ENCODE measurements at places on chromosomes 5 and 9.
A peak's percentile ranks its signal among the peaks of the same experiment; 100 is the strongest.

GRCh38 chr5:143145243-143146160 lies 258.0 kb downstream of the NR3C1 start:
- no peak for DNase-seq

GRCh38 chr5:65066387-65067146 lies 297.8 kb downstream of the CWC27 start:
- DNase-seq = no peak

GRCh38 chr5:74428275-74428674 lies 212.3 kb downstream of the ENC1 start:
- no peak for DNase-seq

- DNase-seq = no peak
Measured at GRCh38 chr9:71931166-71931565, 19.7 kb downstream of the C9orf85 start.

DNA sequence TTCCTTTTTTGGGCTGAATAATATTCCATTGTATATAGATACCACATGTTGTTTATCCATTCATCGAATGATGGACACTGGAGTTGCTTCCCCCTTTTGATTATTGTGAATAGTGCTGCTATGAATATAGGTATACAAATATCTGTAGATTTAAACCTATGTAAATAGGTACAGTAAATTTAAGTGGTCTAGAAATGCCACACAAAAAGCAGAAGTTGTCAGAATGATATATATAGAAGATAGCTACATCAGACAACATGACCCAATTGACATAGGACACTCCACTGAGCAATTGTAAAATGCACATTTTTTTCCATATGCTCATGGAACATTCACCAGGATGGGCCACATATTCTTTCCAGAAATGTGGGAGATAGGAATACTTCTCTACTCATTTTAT lies 77.6 kb downstream of the SMIM15 start:
- DNase-seq = no peak

- DNase-seq = no peak
Measured at GRCh38 chr5:142455856-142456255, 131.0 kb upstream of the SPRY4 start.

DNA sequence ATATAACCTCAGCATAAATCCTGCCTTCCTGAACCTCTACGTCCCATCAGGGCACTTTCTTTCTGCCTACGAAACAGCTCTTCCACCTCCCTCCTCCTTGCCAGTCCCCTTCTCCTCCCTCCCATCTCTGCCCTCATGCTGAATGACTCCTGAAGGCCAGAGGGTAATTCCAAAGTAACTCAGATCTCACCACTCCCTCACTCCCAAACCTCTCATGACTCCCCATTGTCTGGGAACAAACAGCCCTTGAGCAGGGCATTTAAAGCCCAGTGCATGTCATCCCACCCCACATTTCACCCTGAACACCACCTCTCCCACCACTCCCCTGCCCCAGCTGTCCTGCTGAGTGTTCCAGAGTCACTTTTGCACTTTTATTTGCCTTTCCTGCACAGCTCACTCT lies 8.9 kb upstream of the FBP1 start:
- no peak for DNase-seq

- DNase-seq = no peak
Measured at GRCh38 chr9:80085668-80086067, 513.9 kb downstream of the TLE4 start.

GRCh38 chr9:76531231-76531780 lies 72.3 kb downstream of the GCNT1 start:
- DNase-seq = peak; percentile 37

- DNase-seq = no peak
Measured at GRCh38 chr9:95477441-95477840, 39.3 kb downstream of the PTCH1 start.

GRCh38 chr5:74452856-74453255 lies 187.7 kb downstream of the ENC1 start:
- DNase-seq = no peak

DNA sequence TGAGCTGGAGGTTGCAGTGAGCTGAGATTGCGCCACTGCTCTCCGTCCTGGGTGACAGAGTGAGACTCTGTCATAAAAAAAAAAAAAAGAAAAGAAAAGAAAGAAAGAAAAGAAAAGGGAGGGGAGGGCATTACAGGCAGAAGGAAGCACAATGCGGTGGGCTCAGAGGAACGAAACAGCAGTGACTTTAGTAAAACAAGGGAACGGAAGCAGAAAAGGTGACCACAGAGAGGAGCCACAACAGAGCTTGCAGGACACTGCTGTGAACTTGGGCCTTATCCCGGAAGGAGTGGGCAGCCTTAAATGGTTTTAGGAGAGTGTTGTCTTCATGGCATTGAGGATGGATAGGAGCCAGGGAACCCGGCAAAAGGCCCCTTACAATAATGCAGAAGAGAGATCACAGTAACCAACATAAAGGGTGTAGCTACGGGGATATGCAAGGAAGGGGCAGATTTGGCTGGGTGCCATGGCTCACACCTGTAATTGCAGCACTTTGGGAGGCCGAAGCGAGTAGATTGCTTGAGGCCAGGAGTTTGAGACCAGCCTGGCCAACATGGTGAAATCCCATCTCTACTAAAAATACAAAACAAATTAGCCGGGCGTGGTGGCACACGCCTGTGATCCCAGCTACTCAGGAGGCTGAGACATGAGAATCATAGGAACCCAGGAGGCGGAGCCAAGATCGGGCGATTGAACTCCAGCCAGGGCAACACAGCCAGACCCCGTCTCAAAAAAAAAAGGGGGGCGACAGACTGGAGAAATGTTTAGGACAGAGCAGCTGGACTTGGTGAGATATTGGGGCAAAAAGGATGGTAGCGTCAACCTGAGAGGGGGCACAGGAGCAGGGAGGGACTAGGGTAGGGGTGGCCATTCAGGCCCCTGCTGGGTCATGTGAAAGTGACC lies 83.9 kb upstream of the ZBTB43 start:
- DNase-seq = no peak

- no peak for DNase-seq
Measured at GRCh38 chr5:178993955-178994579, 1.1 kb downstream of the GRM6 start.

DNA sequence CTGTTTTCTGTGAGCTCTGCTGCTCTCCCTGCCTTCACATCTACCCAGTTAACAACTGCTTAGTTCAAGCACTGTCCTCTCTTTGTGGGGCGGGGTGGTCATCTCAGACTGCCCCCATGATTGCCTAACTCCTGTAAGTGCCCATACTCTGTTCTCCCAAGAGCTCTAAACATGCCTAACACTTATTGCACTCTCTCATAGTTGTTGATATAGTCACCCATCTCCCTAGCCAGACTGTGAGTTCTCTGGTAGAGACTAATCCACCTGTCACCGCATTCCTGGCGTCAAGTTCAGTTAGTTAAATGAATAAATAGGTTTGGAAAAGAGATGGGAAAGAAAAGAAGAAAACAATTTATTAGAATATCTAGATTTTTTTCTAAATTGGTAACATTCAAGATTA lies 18.3 kb upstream of the MUSK start:
- DNase-seq = no peak

DNA sequence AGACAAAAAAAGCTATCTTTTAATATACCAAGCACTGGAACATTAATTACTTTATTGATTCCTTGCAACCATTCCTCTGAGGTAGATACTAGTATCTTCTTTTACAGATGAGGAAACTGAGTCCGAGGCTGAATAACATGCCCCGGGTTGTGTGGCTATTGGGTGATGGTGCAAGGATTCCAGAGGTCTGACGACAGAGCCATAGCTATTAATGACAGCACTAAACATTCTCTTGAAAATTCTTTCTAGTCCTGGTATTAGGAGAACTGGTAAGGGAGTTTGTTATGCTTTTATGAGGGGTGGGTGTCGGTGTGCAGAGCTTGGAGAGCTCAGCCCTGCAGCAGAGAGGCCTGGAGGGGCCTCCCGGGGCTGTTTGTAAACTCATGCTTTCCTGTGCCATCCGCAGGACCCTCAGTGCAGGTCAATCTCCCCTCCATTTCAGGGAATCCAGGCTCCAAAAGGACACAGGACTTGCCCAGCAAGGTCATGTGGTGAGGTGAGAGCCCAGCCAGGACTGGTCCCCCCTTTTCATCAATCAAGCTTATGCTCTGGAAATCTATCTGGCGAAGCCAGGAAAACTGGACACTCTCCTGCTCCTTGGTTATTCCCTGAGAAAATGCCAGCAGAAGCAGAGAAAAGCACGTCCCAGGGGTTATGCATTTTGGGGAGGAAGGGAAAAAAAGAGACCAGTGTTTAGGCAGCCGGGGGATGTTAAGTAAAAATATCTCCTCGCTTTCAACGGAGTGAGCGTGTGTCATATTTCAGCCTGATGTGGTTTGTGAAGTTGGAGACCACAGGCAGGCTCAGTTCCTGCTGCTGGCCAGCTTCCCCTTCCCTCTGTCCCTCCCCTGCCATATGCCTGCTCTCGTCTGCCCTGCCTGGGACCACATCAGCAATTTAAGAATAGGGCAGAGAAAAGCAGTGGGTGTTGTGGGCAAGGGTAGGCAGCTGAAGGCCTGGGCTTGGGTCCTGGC lies 3.7 kb downstream of the GSN start:
- peak; percentile 62 for DNase-seq

DNA sequence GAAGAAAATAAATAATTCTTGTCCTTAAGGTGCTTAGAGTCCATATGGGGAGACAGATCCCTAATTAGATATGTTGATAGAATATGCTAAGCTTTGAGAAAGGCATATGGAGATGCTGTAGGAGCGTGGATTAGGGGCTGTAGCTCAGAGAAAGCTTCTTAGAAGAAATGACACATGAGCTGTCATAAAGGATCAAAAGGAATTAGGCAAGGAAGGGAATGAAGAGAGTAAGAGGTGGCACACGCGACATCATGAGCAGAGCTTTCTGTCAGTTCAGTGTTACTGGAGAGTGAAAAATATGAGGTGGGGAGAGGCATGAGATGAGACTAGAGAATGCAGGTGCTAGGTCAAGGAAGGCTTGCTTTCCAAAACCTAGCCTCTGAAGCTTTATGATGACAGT lies 118.6 kb downstream of the KIAA0825 start:
- DNase-seq = no peak

- DNase-seq = no peak
Measured at GRCh38 chr5:113255105-113255504, 179.7 kb downstream of the TSSK1B start.

DNA sequence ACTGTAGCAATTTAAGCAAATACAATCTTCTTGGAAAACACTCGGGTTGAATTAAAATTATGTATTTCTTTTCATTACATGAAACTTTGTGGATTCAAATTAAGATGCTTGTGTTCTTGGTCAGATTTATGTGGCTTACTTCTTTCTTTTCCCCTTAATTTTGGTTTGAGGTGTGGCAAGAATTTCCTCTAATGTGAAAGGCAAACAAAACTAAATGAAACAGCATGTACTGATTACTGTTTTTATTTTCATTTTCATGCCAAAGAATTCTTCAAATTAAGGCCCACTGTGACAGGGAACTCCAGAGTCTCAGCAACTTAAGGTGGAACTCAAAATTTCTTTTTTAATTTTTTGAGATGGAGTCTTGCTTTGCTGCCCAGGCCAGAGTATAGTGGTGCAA lies at the start of gene OMD:
Gene OMD, minus strand, starts transcription at position 132 of the 400 bp plus-strand sequence. CDS start 6,913 bp downstream, outside the sequence.
- DNase-seq = no peak

GRCh38 chr9:36855448-36856315 lies 178.4 kb downstream of the PAX5 start:
- DNase-seq = no peak

GRCh38 chr9:93132946-93133680 lies 938 bp downstream of the NINJ1 start:
- peak; percentile 51 for DNase-seq

GRCh38 chr5:40716590-40716989 lies 36.9 kb downstream of the PTGER4 start:
- DNase-seq = no peak
